Body of pancreas (tissue), 4 donors: ENCODE measurements at places on chromosomes 16 and 17. TPM values are rescaled to one million over a fixed set of nuclear protein-coding genes. Genes with fewer than 3 reads are reported as not detected.

DNA sequence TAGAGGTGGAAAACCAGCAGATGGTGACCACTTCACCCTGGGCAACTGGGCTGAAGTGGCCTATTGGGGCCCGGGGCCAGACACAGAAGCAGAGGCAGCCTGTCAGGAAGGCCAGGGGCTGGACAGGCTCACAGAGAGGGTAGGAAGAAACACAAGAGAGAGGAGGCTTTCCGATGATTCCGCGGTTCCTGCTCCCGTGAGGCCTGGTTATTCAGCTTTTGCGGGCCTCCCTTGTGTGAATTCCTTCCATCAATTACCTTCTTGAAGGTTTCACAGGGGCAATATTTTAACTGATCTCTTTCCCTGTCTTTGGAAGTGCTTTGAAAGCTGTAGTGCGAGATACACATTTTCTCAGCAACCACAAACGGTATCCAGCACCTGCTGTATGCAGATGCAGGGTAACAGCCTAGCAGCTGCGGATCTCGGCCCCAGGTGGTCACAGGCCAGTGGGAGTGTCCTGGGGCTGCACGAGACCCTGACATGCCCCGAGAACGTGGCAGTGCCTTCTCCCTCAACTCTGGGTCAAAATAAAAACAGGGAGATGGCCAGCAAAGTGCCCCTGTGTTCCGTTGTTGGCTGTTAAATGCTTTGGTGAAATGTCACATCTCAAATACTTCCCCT is 11.6 kb upstream of the CMIP start:
- no peak for DNase-seq

The CMTM2 gene
- total RNA-seq, result not detected

DNA sequence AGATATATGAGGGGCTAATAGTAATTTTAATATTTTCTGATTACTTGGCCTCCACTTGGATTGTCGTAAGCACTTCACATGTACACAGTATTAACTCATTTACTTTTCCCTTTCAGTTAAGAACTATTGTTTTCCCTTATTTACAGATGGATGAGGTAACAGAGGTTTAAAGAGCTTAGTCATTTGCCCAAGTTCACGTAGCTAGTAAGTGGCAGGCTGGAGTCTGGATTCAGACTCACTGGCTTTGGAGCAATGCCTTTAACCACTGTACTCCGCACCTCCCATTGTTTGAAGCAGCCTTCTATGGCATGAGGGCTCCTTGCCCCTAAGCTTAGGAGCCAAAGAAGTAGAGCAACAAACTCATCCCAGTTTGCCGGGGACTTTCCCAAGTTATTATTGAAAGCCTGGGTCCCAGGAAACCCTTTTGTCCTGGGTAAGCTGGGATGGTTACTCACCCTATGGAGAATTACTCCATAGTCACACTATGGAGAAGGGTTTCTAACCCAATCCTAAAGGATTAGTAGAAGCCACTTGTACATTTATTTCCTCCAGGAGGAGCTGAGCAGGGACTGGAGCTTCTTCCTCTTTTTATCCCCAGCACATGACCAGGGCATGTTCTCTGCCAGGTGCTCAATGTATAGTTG is 12.3 kb downstream of the FOXL1 start:
- DNase-seq, result no peak

DNA sequence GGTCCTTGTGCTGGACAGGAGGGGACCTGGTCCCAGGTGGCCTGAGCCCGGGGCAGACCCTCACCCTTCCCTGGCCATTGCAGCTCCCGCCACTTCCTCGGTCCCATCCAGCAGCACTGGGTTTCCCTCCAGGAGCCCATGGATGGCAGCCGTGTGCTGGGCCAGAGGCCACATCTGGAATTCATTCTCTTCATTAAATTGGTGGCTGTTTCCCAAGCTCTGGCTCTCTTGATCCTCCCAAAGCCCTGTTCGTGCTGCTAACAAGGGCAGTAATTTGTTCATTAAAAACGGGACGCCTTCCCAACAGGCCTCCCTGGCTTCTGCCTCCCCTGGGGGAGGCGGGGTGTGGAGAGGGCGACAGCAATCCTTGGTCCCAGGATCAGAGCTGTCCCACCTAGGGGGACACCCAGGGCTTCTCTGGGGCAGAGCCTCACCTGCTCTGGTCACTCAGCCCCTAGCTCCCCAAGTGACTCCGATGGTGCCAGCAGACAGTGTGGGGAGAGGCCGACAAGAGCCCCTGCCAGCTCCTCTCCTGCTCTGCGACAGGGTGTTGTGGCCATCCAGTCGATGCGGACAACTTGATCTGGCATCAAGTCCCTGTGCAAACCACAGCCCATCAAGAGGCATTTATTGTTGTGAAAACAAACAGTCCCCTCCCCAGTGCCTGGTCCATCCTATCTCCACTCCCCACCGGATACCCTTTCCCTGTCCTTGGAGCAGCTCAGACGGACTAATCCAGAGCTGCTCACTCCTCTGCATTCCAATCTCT is 44.0 kb downstream of the SDK2 start:
- DNase-seq, result no peak
